NCI-H1092 (cell line): ENCODE measurements at places on chromosomes 11 and 22.

- no peak for DNase-seq
These were observed 41.3 kb downstream of the POLD3 start for GRCh38 chr11:74633406-74634393.

DNA sequence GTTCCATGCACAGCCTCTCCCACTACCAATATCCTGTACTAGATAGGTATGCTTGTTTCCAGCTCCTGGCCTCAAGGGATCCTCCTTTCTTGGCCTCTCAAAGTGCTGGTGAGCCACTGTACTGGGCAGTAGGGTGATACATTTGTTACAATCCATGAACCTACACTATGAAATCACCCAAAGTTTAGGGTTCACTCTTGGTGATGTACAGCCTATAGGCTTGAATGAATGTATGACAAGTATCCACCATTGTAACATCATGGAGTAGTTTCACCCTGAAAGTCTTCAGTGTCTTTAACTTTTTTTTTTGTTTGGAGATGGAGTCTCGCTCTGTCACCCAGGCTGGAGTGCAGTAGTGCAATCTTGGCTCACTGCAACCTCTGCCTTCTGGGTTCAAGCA, 31.8 kb downstream of the TRIOBP start:
- DNase-seq = no peak

- DNase-seq = no peak
These were observed 566.1 kb downstream of the BRD1 start for GRCh38 chr22:49261616-49262015.

DNA sequence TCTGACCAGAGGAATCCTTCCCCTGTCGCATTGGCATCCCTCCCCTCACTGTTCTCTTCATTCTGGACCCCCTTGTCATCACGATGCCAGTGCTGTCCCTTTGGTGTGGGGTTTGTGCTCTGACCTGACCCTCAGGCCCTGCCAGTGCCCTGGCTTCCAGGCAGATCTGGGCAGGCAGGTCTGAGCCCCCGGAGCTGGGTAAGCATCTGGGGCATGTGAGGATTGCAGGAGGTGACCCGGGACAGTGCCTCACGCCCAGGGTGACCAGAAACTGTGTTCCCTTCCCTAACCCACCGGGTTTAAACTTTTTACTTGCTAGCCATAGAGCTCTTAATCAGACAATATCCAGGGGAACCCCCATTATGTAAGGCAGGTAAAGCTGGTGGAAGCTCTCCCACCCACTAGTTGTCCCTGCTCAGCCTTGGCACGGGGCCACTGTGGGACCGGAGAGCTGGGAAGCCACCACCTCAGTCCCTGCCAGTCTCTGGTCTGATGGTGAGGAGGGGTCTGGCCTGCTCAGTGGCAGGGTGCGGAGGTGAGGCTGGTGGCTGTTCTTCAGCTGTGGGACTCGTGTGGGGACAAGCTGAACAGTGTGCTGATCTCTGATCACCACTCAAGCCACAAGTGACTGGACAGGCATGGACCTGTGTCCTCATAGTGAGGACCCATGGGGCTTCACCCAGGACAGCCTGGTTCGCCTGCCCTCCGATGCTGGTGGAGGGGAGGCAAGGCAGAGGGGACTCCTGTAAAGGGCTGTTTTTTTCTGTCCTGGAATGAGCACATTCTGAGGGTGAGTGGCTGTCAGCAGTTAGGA, 38.0 kb downstream of the BCR start:
- no peak for DNase-seq

GRCh38 chr22:49753961-49754695, 73.5 kb downstream of the BRD1 start:
- DNase-seq = no peak

GRCh38 chr11:12506404-12506921, 129.1 kb downstream of the PARVA start:
- no peak for DNase-seq

GRCh38 chr11:67406420-67406968, 2.6 kb downstream of the TBC1D10C start:
- DNase-seq = no peak

DNA sequence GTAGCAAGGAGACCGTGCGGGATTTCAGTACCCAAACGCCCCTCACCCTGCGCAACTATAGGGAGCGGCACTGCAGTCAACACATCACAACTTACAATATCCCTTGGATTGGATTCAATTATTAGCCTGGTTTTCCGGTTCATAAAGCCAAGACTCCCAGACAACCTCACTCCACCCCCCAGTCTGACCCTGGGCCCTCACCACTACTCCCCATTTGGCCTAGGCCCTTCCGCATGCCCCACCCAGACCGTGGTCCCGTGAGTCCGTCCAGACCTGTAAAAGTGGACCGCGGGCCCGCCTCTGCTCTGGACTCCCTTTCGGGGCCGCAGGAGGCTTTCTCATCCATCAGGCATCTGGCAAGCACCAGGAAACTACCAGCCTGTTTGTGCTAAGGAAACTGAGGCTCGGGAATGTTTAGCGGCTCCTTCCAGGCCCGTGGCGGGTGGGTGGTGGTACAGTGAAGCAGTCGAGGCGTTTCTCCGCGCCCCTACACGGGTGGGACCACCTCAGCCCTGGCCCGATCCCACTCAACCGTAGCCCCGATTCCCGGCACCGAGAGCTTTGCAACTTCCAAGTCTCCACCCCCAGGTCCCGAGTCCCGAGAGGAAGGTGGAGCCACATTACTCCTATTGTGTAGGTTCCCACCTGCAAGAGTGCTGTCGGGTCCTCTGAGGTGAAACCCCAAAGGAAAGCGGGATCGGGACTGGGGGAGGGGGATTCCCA, 679 bp upstream of the DPP3 start:
- peak; percentile 82 for DNase-seq

- DNase-seq = no peak
These were observed 16.9 kb upstream of the MTCH2 start for GRCh38 chr11:47659276-47659675.

DNA sequence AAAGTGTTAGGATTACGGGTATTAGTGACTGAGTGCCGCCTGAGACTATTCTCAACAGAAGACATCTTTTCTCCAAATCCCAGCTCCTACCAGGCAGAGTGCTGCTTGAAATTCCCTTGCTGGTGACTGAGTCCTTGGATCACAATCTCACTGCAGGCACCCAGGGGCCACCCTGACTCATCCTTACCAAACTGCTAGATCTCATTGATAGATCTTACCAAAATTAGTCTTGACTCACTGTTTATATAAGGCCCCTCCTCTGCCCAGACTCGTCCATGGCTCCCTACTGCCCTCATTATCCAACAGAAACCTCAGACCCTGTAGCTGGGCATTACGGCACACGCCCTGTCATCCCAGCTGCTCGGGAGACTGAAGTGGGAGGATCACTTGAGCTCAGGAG, 14.7 kb downstream of the TBC1D10A start:
- DNase-seq = no peak

DNA sequence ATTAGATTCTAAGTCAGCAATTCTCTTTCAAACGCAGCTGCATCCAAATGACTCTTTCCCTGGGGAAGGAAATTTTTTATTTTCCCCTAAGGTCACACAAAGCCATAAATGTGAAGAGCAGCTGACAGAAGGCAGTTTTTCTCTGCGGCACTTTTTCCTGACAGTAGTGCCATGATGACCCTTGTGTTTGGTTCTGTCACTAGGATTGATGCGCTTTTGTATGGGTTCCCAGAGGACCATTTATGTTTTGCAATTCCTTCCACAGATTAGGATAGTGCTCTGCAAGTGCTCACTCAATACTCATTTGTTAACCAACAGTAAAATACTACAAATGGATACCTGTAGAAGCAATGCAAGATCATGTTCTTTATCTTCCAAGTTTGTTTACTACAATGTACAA, 359.6 kb upstream of the CTSC start:
- DNase-seq = no peak

DNA sequence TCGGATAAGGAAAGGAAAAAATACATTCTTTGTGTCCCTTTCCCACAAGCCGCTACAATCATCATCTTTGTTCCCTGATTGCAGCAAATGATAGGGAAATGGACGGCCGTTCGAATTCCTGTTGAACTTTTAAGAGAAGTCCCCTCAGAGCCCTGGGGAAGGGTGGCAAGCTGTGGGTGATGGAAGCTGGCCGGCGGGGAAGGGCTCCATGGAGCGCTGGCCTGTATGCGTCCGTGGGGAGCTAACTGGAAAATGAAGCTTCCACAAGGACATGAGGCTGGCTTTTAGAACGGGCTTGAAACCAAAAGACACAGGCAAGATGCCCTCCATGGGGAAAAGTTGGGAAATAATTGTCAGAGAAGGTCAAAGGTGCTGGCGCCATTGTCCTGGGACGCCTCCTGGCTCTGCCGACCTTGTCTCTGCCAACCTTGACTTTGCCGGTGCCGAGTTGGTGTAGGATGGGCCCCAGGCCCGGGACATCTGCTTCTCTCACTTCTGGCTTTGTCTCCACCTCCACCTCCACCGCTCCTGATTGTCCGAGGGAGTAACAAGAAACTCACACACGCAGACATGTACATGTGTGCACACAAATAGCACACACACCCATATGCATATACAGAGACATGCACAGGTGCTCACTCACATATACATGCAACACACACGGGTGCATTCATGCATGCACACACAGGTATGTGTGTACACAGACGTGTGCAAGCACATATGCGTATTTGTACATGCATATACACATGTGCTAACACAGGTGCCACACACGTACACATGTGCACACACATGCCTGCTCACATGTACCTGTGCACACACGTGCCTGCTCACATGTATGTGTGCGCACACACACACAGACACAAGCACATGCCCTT, 14.5 kb upstream of the PPARA start:
- DNase-seq = no peak

GRCh38 chr11:87722756-87723565, 452.3 kb downstream of the RAB38 start:
- no peak for DNase-seq

DNA sequence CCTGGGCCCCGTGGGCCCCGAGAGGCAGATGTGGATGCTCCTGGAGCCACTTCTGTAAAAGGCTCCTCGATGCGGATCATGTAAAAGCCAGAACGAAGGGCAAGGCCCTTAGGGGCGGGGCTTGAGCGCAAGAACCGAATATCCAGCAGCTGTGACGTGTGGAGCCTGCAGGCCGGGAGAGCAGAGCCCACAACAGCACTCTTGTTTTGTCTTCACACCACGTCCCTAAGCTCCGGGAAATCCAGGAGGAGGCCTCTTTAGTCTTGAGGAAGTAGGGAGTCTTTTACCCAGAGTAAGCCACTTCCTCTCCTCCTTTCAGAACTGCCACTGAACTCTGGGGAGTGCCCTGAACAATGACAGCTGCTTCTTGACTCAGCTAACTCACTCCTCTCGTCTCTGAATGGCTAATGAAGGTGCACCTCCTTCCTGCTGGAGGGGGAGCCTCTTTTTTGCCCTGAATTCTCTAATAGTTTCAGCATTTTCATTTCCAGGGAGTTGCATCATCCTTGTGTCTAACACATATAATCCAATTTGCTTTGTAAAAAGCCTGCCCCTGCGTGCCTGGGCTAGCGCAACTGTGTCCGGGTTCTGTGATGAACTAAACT, 12.5 kb downstream of the L3MBTL2 start:
- peak; percentile 46 for DNase-seq

DNA sequence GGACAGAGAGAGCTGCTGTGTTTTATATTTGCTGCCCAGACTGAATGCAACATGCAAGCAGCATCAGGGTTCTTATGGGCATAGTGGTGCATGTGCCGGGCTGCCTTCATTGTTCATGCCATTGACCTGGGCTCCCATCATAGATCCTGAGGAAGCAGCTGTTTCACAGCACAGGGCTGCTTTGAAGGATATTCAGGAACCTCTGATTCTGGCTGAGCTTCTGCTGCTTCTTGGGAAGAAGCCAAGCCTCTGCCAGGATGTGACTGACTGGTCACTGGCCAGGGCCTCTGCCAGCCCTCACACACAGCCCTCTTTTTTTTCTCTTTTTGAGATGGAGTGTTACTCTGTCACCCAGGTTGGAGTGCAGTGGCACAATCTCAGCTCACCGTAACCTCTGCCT, 43.3 kb downstream of the CYB5R2 start:
- DNase-seq = no peak

- no peak for DNase-seq
These were observed 82.3 kb downstream of the PTPRJ start for GRCh38 chr11:48062649-48063048.

DNA sequence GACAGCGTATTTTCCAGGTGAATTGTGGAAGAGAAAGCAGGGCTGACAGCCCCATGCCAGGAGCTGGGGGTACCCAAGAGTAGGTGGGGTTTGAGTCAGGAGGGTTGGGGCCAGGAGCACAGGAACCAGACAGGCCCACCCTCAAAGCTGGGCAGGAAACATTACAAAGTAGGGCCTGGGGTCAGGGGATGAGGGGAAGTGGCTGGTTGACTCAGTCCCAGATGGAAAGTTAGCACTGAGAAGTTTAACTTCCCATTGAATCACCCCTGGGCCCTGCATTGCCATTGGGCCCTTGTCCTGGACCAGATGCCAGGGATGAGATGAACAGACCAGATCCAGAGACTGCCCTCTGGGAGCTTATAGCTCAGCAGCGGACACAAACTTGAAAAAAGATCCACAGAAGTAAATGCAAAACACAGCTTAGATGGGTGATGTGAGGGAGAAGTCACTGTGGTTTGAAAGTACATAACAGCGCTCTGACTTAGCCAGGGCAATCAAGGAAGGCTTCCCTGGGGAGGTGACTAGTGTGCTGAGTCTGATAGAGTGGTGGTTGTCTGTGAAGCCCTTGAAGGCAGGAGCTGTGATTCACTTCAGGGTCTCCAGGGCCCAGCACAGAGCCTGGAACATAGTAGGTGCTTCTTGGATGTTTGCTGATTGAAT, 2.2 kb downstream of the MAFF start:
- DNase-seq = no peak

- no peak for DNase-seq
These were observed 5.9 kb downstream of the MARK2 start for GRCh38 chr11:63844836-63845235.

- DNase-seq = no peak
These were observed 973.9 kb downstream of the BRD1 start for GRCh38 chr22:48853627-48854240.

- DNase-seq = no peak
These were observed 156.4 kb upstream of the TBCEL start for GRCh38 chr11:120867531-120867930.

DNA sequence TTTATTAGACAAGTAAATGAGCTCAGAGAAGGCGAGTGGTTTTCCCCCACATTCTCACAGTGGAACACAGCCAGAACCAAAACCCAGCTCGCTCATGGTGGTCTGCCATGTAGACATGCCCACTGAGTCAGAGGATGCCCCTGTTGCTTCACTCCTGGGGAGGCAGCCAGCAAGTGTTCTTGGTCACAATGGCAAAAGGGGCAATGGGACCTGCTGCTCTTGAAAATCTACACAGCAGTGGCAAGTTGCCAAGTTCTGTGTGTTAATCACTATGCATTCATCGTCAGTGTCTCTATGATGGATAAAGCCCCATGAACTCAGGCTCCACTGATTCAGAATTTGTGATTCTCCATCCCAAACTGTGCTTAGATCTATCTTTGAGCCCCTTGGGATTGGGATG, 64.7 kb upstream of the TBCEL start:
- no peak for DNase-seq

- DNase-seq = no peak
These were observed 49.4 kb upstream of the CEP295 start for GRCh38 chr11:93611836-93612677.
